ENCODE measurements at places on chromosomes 5 and 9.

DNA sequence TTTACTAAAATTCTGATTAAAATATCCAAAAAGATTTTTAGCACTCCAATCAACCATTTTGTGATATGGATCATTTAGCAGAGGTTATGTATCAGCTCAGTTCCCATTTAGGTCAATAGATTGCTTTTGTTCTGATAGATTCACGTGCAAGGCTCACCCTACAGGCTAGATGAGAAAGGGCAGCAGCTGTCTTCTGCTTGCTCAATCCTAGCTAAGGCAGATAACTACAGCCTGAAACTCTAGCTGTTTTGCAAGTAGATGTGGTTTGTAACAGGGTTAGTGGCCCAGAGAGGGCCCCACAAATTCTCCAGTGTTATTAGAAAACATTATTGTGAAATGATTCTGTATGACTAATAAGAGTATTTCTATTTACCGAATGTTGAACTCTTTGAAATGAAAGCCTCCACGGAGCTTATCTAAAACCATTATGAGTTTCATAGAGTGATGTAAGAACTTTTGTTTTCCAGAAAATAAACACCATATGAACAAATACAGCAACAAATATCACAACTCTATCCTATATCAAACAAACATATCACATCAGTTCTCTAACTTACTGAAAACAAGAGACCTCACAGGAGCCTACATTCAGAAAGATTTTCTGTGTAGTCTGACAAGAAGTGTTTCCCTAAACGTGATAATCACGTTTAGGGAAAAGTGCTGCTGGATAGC lies 841.9 kb upstream of the ACO1 start:
- no peak for DNase-seq
- no peak overlapping the region for H3K27ac ChIP-seq
- H3K4me1 ChIP-seq = peaks cover 3% of the 10 kb centered on the region
- no peaks in the 10 kb centered on the region for H3K36me3 ChIP-seq
- H3K27me3 ChIP-seq = no peaks in the 10 kb centered on the region
- no peak overlapping the region for H3K4me3 ChIP-seq

GRCh38 chr9:14993901-14994554 lies 83.8 kb upstream of the FREM1 start:
- no peaks in the 10 kb centered on the region for H3K27me3 ChIP-seq
- no peak for DNase-seq
- H3K27ac ChIP-seq = no peak overlapping the region
- peaks cover 6% of the 10 kb centered on the region for H3K4me1 ChIP-seq
- H3K4me3 ChIP-seq = peak overlapping the region; percentile 54
- no peaks in the 10 kb centered on the region for H3K36me3 ChIP-seq

- H3K27me3 ChIP-seq = no peaks in the 10 kb centered on the region
- H3K4me3 ChIP-seq = no peak overlapping the region
- no peak for DNase-seq
- H3K4me1 ChIP-seq = peaks cover 5% of the 10 kb centered on the region
- no peak overlapping the region for H3K27ac ChIP-seq
- no peaks in the 10 kb centered on the region for H3K36me3 ChIP-seq
Observed at GRCh38 chr9:69975681-69976080, 68.0 kb upstream of the MAMDC2 start.

GRCh38 chr9:16918920-16919319 lies 48.5 kb upstream of the BNC2 start:
- no peaks in the 10 kb centered on the region for H3K27me3 ChIP-seq
- no peak overlapping the region for H3K4me3 ChIP-seq
- DNase-seq = no peak

DNA sequence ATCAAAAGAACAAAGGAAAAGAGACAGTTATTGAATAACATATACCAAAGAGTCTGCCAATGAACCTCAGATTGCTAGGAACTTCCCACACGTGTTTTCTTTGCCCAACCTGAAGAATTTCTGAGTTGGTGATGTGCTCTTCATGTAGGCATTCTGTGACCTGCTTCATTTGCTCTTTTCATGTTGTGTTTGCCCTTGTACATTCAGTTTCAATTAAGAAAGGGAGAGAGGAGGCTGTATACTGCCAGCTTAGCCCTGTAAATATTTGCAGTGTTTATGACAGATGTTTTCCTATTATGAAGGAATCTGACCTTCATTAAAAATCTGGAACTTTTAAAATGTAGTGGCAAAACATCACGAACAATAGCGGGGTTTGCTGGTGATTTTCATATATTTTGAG lies 168.5 kb downstream of the GAS1 start:
- no peaks in the 10 kb centered on the region for H3K27me3 ChIP-seq
- peak overlapping the region; percentile 6 for H3K27ac ChIP-seq
- H3K4me3 ChIP-seq = no peak overlapping the region
- no peaks in the 10 kb centered on the region for H3K36me3 ChIP-seq

- H3K27me3 ChIP-seq = no peaks in the 10 kb centered on the region
- no peak overlapping the region for H3K4me3 ChIP-seq
- DNase-seq = peak; percentile 74
- H3K4me1 ChIP-seq = peaks cover 3% of the 10 kb centered on the region
Observed at GRCh38 chr5:137660349-137660817, 75.5 kb downstream of the KLHL3 start.

GRCh38 chr5:16712620-16713019 lies 95.8 kb upstream of the RETREG1 start:
- no peaks in the 10 kb centered on the region for H3K4me1 ChIP-seq
- H3K36me3 ChIP-seq = peaks cover 29% of the 10 kb centered on the region
- no peak overlapping the region for H3K4me3 ChIP-seq
- H3K27ac ChIP-seq = no peak overlapping the region
- no peak for DNase-seq

DNA sequence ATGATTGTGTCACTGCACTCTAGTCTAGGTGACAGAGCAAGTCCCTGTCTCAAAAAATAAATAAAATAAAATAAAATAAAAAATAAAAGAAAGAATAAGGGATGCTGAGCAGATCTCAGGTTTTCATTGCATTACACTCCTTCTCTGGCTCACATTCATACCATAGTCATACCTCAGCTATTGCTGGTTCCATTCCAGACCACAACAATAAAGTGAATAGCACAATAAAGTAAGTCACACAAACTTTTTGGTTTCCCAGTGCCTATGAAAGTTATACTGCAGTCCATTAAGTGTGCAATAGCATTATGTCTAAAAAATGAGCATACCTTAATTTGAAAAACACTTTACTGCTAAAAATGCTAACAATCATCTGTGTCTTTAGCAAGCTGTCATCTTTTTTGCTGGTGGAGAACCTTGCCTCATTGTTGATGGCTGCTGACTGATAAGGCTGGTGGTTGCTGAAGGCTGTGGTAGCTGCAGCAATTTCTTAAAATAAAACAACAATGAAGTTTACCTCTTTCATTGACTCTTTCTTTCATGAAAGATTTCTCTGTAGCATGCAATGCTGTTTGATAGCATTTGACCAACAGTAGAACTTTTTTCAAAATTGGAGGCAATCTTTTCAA lies 415.7 kb downstream of the ZNF608 start:
- DNase-seq = no peak
- H3K27ac ChIP-seq = no peak overlapping the region
- no peak overlapping the region for H3K4me3 ChIP-seq
- no peaks in the 10 kb centered on the region for H3K27me3 ChIP-seq
- H3K36me3 ChIP-seq = no peaks in the 10 kb centered on the region

DNA sequence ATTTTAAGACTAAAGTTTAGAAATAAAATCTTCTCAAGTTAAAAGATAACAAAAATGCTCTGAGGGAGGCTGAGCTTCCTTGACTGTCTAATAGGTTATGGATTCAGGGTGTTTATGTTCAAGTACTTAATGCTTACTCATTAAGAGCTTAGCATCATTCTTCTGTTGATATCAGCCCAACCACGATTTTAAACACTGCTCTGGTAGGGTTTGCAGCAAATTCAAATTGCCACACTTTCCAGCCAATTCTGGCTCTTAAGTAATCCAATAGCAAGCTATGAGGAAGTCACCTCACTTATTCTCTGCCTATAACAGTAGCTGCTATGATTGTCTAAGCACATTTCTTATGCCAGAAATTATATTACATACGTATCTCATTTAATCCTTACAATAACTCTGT lies 191.0 kb upstream of the KIF2A start:
- H3K36me3 ChIP-seq = no peaks in the 10 kb centered on the region
- no peaks in the 10 kb centered on the region for H3K27me3 ChIP-seq
- no peak overlapping the region for H3K4me3 ChIP-seq
- H3K27ac ChIP-seq = no peak overlapping the region
- DNase-seq = no peak
- H3K4me1 ChIP-seq = no peaks in the 10 kb centered on the region

DNA sequence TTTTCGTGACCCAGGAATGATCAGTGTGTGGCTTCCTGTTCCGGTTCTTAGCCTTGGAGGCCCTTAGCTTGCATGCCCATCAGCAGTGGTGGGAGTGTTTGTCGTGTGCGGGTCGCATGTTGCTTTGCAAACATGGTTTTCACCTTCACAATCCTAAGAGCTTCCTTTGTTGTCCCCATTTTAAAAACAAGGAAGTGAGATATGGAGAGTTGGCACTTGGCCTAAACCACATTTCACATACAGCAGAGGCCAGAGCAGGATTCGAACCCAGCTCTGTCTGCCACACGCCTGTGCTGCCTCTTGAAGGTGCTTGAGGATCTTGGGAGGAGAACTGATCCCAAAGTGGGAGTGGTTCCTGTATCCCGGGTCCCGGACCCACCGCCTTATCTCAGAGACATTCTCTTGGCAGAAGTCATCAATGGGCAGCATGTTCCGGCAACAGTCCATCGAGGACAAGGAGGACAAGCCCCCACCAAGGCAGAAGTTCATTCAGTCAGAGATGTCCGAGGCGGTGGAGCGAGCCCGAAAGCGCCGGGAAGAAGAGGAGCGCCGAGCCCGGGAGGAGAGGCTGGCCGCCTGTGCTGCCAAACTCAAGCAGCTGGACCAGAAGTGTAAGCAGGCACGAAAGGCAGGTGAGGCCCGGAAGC lies 38.2 kb upstream of the POMT1 start:
- peaks cover 98% of the 10 kb centered on the region for H3K36me3 ChIP-seq
- peak; percentile 45 for DNase-seq
- H3K27me3 ChIP-seq = no peaks in the 10 kb centered on the region

GRCh38 chr5:8905021-8905420 lies 640.9 kb downstream of the SEMA5A start:
- no peak for DNase-seq
- no peak overlapping the region for H3K27ac ChIP-seq
- no peak overlapping the region for H3K4me3 ChIP-seq
- no peaks in the 10 kb centered on the region for H3K36me3 ChIP-seq
- H3K4me1 ChIP-seq = no peaks in the 10 kb centered on the region
- H3K27me3 ChIP-seq = no peaks in the 10 kb centered on the region

GRCh38 chr5:40027400-40027799 lies 602.6 kb upstream of the DAB2 start:
- no peaks in the 10 kb centered on the region for H3K27me3 ChIP-seq
- no peak for DNase-seq
- H3K27ac ChIP-seq = no peak overlapping the region
- peaks cover 4% of the 10 kb centered on the region for H3K4me1 ChIP-seq
- no peak overlapping the region for H3K4me3 ChIP-seq

DNA sequence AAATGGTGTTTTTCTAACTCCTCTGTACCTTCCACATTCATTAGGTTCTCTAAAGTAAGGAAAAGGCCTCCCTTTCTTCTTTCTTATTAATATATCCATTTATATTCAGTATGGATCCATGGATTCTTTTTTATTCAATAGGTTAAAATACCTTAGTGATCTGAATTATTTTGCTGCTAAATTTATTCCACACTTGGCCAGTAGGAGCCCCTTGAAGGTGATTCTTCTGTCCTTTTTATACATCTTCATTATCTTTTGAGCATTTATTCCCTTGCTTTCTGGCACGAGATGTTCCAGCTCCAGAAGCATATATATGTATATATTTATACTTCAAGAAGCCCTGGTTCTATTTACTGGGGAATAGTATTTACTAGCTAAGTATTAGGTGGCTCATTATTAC lies 311.8 kb upstream of the SGCD start:
- DNase-seq = no peak
- H3K4me3 ChIP-seq = no peak overlapping the region
- no peaks in the 10 kb centered on the region for H3K4me1 ChIP-seq

GRCh38 chr9:26975728-26976707 lies 19.8 kb downstream of the IFT74 start:
- peaks cover 13% of the 10 kb centered on the region for H3K36me3 ChIP-seq
- H3K27me3 ChIP-seq = no peaks in the 10 kb centered on the region
- no peaks in the 10 kb centered on the region for H3K4me1 ChIP-seq
- no peak for DNase-seq
- H3K27ac ChIP-seq = no peak overlapping the region

DNA sequence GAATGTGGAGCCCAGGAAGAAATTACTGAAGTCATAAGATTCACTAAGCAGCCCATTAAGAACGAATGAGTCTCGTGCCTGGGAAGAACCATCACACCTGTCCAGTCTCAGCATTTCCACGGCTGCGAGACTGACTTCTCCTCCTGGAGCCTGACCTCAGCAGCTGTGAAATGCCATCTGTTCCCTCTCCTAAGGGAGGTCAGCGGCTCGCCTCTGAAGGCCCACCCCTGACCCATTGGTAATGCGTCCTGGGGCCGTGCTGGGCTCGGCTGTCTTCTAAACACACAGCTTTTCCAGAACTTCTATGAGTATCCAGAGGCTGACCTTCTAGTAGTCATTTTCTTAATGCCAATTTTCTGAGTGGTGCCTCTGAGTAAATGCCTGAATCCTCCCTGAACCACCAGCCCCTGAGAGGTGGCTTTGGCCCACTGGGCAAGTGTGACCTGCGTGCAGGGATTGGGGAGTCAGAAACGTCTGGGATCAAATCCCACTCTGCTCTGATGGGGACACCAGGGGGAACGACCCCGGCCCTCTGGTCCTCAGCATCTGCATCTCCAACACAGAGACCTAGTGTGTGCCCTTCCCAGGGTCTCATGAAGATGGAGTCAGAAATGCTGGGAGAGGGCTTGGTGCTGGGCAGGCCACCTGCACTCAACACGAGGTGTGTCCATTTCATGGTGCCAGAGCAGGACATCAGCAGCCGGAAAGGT lies 5.7 kb downstream of the SLC6A3 start:
- H3K27ac ChIP-seq = no peak overlapping the region
- peaks cover 1% of the 10 kb centered on the region for H3K4me1 ChIP-seq
- H3K36me3 ChIP-seq = no peaks in the 10 kb centered on the region
- DNase-seq = no peak

- DNase-seq = no peak
- no peaks in the 10 kb centered on the region for H3K27me3 ChIP-seq
- no peaks in the 10 kb centered on the region for H3K4me1 ChIP-seq
- H3K4me3 ChIP-seq = no peak overlapping the region
- no peak overlapping the region for H3K27ac ChIP-seq
Observed at GRCh38 chr9:8542537-8542936, 743.0 kb upstream of the DMAC1 start.

- H3K27ac ChIP-seq = no peak within 1 kb of the TSS
- H3K4me3 ChIP-seq = peak within 1 kb of the TSS; percentile 30
- H3K36me3 ChIP-seq = no peaks in the 10 kb centered on the region
- no peaks in the 10 kb centered on the region for H3K4me1 ChIP-seq
- no peak for DNase-seq
- H3K27me3 ChIP-seq = peaks cover 5% of the 10 kb centered on the region
Observed at GRCh38 chr5:141402553-141403243, at the start of gene PCDHGA9. Gene PCDHGA9, plus strand, starts transcription at chr5:141402778. Its CDS starts 175 bp downstream, at chr5:141402953.

- H3K27ac ChIP-seq = no peak overlapping the region
- no peaks in the 10 kb centered on the region for H3K27me3 ChIP-seq
- no peak for DNase-seq
- no peaks in the 10 kb centered on the region for H3K4me1 ChIP-seq
Observed at GRCh38 chr9:137564817-137565411, 13.2 kb downstream of the MRPL41 start.

GRCh38 chr5:138712791-138713190 lies 40.4 kb upstream of the CTNNA1 start:
- H3K27ac ChIP-seq = no peak overlapping the region
- no peak for DNase-seq
- H3K27me3 ChIP-seq = no peaks in the 10 kb centered on the region
- H3K36me3 ChIP-seq = no peaks in the 10 kb centered on the region
- H3K4me3 ChIP-seq = no peak overlapping the region
- H3K4me1 ChIP-seq = no peaks in the 10 kb centered on the region

- no peak for DNase-seq
- no peak overlapping the region for H3K4me3 ChIP-seq
- peaks cover 8% of the 10 kb centered on the region for H3K4me1 ChIP-seq
- no peaks in the 10 kb centered on the region for H3K27me3 ChIP-seq
Observed at GRCh38 chr9:81499021-81499454, 190.3 kb downstream of the TLE1 start.
